Stimulated activated CD8-positive, alpha-beta memory T cell treated with anti-CD3 and anti-CD28 coated beads, Interleukin-15, amount 100 ng/mL, for 4 hours (primary cell): ENCODE measurements at places on chromosomes 4 and X.
A peak's percentile ranks its signal among the peaks of the same experiment; 100 is the strongest.

- no peak for DNase-seq
Measured at GRCh38 chr4:187516224-187516623, 479.3 kb upstream of the ZFP42 start.

DNA sequence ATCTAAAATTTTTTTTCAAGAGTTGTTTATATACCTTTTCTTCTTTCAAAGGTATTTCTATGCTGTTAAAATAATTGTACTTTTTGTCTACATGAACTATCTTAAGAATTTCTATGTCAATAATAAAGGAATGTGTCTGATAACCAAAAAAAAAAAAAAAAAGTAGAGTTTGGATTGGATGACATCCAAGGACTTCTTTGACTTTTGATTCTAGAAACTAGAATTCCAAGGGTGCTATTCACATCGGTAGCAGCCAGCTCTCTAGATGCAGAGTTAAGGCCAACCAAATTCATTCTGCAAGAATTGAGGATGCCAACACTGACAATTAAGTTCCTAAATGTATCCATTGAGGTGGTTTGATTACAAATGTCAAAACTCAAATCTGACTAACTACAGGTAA, 42.0 kb upstream of the PRKG2 start:
- DNase-seq, result no peak

- no peak for DNase-seq
Measured at GRCh38 chr4:42458657-42459056, 61.4 kb downstream of the SHISA3 start.

DNA sequence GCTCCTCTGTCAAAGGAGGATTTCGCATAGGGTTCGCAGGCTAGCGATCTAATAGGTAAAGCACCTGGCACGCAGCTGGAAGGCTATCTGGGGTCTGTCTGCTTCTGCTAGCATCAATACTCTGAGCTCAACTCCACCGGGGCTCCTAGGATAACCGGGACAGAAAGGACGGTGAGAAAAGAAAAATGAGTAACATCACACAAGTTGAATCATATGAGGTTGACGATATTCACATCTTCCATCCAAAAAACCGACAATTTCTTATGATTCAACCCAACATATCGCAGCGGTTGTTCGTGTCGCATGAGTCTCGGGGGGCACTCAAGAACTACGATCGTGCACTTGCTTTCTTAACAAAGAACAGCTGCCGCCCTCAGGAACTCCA, 1.8 kb downstream of the PROM1 start:
- no peak for DNase-seq

GRCh38 chrX:155434906-155435743, 23.3 kb downstream of the F8A3 start:
- no peak for DNase-seq

DNA sequence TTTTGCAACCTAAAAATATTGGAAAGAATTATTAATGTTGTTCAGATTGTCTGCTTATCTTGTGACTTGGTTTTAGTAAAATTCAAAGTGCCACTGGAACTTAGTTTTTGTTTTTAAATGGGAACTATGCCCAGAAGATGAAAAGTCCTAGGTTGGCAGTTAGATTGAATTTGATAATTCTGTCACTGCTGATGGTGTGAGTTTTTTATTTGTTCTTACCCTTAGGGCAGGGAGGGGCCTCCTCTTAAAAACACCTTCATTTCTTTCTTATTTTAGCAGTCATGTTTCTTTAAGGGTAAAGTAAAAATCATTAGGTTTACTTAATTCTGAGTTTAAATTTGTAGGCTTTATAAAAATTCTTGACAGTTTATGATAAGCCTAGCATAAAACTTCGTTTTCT, 80.6 kb downstream of the AFF1 start:
- DNase-seq, result no peak

DNA sequence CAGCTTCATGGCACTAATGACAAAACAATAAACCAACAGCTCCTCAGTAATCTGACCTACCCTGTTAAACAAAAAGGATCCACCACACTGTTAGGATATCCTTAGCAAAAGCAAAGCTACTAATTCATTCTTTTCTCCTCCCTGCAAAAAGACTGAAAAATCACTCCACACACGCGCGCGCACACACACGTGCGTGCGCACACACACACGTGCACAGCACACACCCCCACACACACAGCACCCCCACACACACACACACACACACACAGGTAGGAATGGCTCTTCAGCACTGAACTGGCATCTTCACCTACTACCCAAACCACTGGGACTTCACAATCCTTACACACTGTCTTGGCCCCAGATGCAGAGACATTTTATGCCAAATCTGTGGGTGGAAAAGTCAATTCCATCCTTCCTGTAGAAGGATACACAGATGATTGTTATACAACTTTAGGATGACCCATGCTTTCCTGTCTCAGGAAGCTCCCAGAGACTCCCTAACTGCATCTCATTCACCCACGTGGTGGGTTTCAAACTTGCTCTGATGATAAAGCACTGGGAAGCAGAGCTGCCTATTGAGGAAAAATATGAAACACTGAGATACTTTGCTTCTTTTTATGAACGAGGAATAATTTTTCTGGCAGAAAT, 102.5 kb downstream of the TSPAN5 start:
- no peak for DNase-seq

DNA sequence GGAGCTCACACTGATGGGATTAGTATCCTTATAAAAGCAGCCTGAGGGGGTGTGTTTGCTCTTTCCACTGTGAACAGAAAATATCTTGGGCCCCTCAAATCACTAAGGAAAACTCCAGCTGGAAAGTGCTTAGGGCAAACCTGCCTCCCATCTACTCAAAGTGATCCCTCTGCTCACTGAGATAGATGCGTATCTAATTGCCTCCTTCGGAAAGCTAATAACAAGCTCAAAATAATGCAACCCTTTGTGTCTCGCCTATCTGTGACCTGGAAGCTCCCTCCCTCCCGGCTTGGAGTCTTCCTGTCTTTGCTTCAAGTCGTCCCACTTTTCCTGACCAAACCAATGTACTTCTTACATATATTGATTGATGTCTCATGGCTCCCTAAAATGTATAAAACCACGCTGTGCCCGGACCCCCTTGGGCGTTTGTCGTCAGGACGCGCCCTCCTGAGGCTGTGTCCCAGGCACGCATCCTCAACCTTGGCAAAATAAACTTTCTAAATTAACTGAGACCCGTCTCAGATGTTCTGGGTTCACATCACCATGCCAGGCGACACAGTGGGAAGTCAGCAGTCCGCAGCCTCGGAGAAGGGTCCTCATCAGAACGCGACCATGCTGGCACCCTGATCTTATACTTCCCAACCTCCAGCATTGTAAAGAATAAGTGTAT, 34.1 kb upstream of the SORCS2 start:
- no peak for DNase-seq

- no peak for DNase-seq
Measured at GRCh38 chr4:100165809-100166208, 24.5 kb downstream of the DDIT4L start.

DNA sequence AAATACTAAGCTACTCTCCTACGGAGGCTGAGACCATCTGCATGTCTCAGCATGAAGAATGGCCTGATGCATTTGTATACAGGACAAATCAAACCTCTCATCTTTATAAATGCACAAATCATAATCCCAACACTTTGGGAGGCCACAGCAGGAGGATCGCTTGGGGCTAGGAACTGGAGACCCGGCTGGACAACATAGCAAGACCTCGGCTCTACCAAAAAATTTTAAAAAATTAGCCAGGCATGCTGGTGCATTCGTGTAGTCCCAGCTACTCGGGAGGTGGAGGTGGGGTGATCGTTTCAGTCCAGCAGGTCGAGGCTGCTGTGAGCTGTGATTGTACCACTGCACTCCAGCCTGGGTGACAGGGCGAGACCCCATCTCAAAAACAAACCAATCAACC, 262.8 kb downstream of the DHRSX start:
- DNase-seq, result no peak

GRCh38 chr4:108166441-108167315, 2.1 kb downstream of the LEF1 start:
- DNase-seq, result peak; percentile 45

DNA sequence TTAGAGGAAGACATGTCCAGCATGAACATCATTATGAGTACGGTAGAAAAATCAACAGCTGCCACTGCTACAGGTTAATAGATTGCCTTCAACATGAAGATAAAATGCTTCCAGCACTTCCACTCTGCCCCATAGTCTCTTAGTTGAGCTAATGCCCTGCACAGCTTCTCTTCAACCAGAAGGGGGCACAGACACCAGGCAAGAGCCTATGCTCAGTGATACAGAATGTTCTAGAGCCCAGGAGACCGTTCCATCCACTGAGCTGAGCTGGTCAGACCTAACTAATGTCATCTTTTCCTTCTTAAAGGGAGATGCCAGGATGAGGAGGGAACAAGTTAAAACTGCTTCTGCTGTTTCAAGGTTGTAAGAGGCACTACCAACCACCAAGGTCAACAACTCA, 42.2 kb downstream of the SMIM10L2A start:
- no peak for DNase-seq

DNA sequence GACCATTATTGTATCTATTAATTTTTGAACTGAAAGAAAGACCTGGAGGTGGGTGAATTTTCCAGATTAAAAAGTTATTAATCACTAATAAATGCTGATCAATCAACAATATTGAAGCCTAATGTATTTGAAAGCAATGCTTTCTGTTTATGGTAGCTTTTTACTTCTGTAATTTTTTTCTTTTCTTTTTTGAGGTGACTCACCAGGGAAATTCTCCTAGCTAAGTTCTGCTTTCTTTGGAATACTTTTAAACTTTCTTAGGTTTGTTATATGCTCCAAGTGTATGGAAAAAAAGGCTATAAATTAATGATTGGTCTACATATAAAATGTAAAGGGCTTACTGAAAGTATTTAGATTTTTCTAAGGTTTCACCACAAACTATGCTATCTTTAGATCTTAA, 94.2 kb downstream of the MBNL3 start:
- no peak for DNase-seq

- DNase-seq, result no peak
Measured at GRCh38 chr4:88623097-88623496, 30.8 kb downstream of the HERC3 start.
